Activated naive CD8-positive, alpha-beta T cell treated with anti-CD3 and anti-CD28 coated beads, Interleukin-2, amount 50 U/mL, for 16 hours (primary cell): ENCODE measurements at places on chromosomes 11 and 22.

DNA sequence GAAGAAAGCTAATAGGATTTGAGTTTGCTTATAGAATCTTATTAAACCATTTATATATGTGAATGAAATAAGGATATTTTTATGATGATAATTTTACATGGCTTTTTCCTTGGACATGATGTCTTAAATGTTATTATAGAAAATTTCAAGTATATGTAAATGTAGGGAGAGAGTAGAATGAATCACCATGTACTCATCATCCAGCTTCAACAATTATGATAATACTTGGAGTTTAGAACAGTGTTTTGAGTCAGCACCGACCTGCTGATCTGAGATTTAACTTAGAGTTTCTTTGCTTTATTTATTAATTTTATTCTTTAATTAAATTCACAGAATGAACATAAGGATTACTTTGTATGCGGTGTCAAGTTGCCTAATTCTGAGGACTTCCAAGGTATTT, 193.5 kb downstream of the UVRAG start:
- no peak for DNase-seq

GRCh38 chr11:112453601-112454577, 193.2 kb upstream of the PLET1 start:
- DNase-seq, result no peak

DNA sequence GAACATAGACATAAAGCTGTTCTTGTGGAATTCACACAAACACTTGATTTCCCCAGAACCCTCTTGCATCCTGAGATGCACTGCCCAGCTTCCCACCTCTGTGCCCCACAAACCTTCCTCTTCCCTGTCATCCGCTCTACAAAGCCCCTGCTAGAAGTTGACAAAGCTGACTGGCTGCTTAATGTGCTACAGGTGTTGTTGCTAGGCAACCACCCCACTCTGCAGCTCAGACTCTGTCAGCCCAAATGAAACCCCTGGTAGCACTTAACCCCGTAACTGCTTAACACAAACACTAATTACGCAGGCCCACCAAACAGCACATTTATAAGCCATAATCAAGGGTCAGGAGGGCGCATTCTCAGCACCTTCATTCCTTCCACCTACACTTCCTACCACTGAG, 172.0 kb upstream of the CADM1 start:
- no peak for DNase-seq

GRCh38 chr11:27640954-27641353, 59.3 kb downstream of the BDNF start:
- DNase-seq, result no peak

DNA sequence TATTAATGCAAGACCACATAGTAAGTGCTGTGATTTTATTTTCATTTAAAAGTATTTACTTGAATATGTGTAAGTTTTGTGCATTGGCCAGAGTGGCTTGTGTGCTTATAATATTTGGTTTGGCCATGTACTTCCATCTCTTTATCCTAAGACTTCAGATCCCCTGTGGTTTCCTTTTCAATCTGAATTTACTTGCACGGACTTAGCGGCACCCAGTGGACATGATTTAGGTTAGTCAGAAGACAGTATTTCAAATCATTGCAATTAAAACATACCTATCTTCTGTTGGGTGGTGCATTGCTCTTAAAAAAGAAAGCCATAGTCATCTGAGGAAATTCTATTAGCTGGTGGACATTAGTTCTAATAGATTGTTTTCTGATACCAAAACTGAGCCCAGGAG, 30.7 kb downstream of the PIWIL4 start:
- DNase-seq, result no peak

DNA sequence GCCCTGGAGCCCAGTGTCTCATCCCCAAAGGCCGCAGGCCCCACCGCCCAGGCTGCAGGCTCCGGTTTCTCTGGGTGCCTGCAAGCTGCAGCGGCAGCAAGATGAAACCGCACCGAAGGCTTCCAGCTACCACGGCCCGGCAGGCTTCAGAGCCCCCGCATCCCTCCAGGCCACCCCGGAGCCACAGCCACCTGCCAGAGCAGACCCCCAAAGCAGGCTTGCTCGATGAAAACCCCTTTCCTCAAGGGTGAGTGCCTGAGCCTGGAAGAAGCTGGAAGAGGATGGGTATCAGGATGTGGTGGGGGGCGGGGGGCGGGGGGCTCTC, 24.5 kb upstream of the GNB1L start:
- no peak for DNase-seq

DNA sequence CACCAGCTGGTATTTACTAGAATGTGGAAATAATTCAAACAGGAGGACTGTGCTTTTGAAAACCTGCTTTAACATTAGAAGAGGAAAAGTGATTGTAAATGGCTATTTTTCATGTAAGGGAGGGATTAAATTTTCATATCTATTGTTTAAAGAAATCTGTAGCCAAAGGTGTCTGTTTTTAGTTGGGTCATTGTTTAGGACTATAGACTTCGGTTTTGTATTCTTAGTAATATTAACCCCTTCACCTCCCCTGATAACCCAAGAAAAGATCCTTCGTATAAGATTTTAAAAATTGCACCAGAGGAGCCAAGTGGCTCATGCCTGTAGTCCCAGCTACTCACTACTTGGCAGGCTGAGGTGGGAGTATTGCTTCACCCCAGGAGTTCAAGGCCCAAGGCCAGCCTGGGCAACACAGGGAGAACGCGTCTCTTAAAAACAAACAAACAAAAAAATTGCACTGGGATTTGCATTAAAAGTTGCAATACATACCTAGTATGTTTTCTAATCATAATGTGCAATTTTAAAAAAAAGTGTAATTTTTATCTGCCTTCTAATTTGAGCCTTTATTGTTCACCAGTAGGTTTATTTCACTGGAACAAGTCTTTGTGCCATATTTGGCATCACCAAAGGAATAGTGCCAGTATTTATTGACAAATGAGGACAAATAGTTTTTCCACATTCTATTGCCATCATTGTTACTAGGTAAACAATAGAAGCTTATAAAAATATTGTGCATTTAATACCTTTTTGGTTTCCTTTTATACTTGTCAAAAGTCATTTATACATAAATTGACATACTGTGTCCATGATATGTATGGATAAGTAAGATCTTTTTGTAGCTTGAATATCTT, 34.3 kb downstream of the MTMR3 start:
- no peak for DNase-seq

GRCh38 chr11:78532991-78533390, 41.7 kb downstream of the NARS2 start:
- no peak for DNase-seq

DNA sequence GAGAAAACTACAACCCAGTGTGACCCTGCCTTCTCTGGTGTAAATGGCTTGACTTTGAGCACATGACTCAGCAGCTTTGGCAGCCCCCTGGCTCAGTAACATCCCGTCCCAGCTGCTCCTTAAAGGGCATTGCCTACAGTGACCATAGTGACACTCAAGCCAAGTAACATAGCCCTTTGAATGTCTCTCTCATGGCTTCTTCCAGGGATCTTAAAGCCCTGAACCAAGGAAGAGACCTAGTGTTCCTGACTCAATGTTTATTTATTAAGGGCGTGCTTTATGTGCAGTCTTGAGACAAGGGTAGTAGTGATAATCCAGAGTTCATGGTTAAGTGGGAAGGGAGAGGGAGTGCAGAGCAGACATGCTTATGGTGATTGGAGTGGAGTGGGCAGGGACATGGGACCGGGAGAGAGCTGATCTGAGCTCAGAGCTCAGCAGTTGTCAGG, 125.7 kb downstream of the PARVA start:
- no peak for DNase-seq

DNA sequence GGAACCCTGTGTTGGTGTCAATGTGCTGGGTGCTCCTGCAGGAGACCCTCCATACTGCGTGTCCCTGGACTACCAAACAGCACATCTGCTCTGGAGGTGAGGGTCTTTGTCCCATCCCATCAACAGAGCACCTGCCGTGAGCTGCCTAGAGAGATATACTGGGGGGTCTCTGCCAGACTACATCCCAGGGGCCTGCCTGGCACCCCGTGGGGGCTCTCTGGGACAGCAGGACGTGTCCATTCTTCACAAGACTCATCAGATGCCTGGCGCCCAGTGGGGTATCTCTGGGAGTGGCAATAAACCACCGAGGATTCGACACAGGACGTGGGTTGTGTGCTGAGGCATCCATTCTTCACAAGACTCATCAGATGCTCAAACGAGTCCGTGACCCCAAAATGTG, 42.7 kb downstream of the SHANK2 start:
- DNase-seq, result no peak

DNA sequence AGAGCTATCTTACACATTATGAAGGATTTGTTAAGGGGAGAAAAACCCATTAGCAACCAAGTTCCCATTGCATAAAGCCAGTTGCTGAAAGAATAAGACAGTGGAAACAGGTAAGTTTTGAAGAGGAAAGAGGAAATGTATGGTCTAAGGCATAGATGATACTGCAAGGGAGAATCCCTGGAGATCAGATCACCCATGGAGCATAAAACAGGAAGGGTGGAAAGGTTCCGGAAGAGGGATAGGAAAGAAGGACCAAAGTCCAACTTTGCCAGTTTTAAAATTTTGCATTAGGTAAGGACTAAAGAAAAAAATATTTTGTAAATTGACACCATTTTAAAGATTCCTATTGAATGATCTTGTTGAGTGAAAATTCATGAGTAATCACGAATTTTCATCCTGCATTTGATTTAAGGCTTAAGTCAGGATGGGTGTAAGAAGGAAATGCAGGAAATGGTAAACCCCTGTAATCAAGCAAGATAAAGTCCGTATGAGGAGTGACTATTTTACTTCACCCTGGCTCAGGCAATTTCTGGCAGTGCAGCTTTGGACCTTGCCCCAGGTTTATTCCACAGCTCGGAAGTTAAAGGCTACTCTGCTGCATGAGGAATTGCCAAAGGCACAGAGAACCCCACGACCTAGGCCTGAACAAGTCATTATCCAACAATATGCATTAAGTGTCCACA, 70.9 kb downstream of the CCDC34 start:
- DNase-seq, result no peak

GRCh38 chr11:107876141-107876540, 17.6 kb upstream of the SLC35F2 start:
- DNase-seq, result no peak

GRCh38 chr11:14974515-14975251, 2.5 kb upstream of the CALCA start:
- DNase-seq, result no peak

DNA sequence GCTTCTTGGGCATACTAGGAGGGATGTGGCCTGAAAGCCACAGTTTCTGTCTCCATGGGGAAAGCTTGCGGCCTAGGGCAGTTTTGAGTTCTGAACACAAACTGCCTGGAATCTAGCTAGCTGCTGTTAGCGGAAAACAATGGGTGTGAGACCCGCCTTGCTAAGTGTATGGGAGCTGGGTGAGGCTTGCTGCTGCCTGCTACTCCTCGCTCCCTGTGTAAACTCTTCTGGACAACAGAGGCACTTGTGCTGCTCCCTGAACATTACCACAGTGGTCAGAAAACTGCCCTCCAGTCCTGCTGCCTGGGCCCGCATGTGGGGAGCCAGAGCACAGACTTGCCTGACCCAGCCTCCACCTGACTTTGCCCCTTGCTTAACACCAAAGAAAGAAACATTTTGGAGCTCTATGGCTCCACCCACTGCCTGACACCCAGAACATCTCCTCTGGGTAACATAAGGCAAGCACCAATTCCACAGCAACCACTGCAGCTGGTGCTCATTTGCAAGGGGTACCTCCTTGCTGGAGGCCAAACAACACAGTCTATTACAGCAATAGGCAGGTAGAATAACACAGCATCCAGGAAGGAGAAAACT, 766.3 kb upstream of the RAG2 start:
- DNase-seq, result no peak

- DNase-seq, result no peak
Measured at GRCh38 chr11:30479899-30480298, 106.3 kb downstream of the MPPED2 start.

DNA sequence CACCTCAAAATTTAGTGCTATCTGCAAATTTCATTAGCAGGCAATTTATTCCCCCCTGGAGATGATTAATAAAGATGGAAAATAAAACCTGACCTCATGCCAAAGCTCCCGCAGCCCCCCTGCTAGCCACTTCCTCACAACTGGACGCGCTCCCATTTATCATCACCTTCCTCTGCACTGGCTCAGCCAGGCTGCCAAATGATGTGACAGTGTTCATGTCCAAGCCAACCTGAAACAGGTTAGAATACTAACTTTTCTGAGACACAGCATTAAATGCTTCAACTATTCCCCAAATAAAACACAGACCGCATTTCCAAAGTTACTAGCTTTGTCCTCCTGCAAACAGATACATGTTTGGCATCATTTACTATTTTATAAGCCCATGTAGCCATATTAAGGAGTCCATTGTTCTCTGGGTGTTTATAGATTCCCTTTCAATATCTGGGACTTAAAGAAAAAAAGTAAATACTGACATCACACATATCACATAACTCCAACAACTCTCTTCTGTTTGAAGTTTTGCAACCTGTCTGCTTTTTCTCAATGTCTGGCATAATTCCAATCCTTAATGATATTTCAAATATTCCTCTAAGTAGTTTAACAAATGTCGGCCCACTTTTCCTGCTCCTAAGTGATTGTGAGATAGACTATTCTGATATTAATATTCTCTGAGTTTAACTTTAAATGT, 829.7 kb upstream of the FAT3 start:
- no peak for DNase-seq

DNA sequence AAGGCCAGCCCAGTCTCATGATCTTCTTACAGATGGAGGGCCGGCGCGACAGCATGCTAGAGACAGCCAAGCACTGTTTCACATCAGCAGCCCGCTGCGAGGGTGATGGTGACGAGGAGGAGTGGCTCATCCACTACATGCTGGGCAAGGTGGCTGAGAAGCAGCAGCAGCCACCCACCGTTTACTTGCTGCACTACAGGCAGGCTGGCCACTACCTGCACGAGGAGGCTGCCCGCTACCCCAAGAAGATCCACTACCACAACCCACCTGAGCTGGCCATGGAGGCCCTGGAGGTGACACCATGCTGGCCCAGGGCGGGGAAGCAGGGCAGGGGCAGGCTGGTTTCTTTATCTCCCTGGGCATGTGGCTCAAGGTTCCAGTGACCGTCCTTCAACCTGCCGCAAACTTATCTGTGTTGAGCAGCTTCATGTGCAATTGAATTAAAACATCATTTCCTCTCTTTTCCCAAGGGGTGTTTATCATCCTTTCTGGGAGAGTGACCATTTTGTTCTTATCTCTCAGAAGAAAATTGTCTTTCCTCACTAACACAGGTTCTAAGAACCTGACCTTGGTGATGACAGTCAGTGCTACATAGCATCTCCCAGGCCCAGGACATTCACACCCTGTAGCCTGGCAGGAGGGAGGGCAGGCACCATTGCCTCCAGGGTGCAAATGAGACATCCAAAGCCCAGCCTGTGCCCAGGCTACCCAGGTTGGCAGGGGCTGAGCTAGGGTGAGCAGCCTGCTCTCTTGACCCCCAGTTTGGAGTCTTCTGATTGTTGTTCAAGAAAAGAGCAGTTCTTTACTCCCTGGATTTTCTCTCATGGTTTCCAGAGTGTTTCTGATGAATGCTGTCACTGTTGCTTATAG, 80.7 kb downstream of the CABIN1 start:
- no peak for DNase-seq

- no peak for DNase-seq
Measured at GRCh38 chr22:17994424-17995108, 29.8 kb downstream of the MICAL3 start.
